ENCODE measurements at places on chromosomes 1 and 21. TPM values are rescaled to one million over a fixed set of nuclear protein-coding genes. Genes with fewer than 3 reads are reported as not detected.

The RSPH1 gene
- not detected for total RNA-seq

The FBXO28 gene
- total RNA-seq, result 39.2 TPM

The CDA gene
- 15.0 TPM for total RNA-seq

The SDC3 gene
- 23.8 TPM for total RNA-seq

The PODN gene
- not detected for total RNA-seq

The NGF gene
- total RNA-seq, result 0.84 TPM

The GPATCH2 gene
- total RNA-seq, result 8.1 TPM

The NCF2 gene
- total RNA-seq, result 4.4 TPM

The TRIM62 gene
- 2.7 TPM for total RNA-seq

The BARHL2 gene
- not detected for total RNA-seq

The HTR1D gene
- total RNA-seq, result 9.1 TPM

The STRIP1 gene
- 29.8 TPM for total RNA-seq

The GJA9 gene
- total RNA-seq, result not detected

The CHIA gene
- total RNA-seq, result not detected

The DCST1 gene
- 0.17 TPM for total RNA-seq

The GUCA2B gene
- not detected for total RNA-seq

The NBPF6 gene
- not detected for total RNA-seq

The PTGER3 gene
- total RNA-seq, result 0.07 TPM

The SH3D21 gene
- total RNA-seq, result 2.6 TPM

The ZNF593OS gene
- total RNA-seq, result not detected

The EPHX1 gene
- 8.4 TPM for total RNA-seq

The TP73 gene
- total RNA-seq, result 0.27 TPM

The INKA2 gene
- total RNA-seq, result 0.73 TPM

The VWA5B1 gene
- total RNA-seq, result not detected

The SRGAP2B gene
- 34.9 TPM for total RNA-seq

The SLC6A9 gene
- total RNA-seq, result 4.1 TPM

The OXCT2 gene
- total RNA-seq, result not detected

The SLC35F3 gene
- total RNA-seq, result 7.3 TPM

The NUDT4B gene
- total RNA-seq, result 14.6 TPM

The LIPI gene
- total RNA-seq, result not detected

The HES5 gene
- not detected for total RNA-seq

The C1orf94 gene
- total RNA-seq, result 0.37 TPM

The TEKT2 gene
- total RNA-seq, result not detected

The OPTC gene
- not detected for total RNA-seq

The PBX1 gene
- 0.17 TPM for total RNA-seq

The CATSPERE gene
- total RNA-seq, result not detected

The ETV3L gene
- not detected for total RNA-seq

The HMCN1 gene
- total RNA-seq, result 0.07 TPM

The NOTCH2 gene
- total RNA-seq, result 78.5 TPM

The SLC2A5 gene
- not detected for total RNA-seq

The CFH gene
- 0.60 TPM for total RNA-seq

The NFIA gene
- 3.4 TPM for total RNA-seq

The GPR25 gene
- total RNA-seq, result not detected

The A3GALT2 gene
- not detected for total RNA-seq

The IGSF9 gene
- 1.2 TPM for total RNA-seq

The ADCY10 gene
- total RNA-seq, result not detected

The HFM1 gene
- total RNA-seq, result 0.20 TPM

The PPIAL4G gene
- not detected for total RNA-seq

The AGMAT gene
- not detected for total RNA-seq

The PLA2G2F gene
- total RNA-seq, result not detected

The ADAMTS1 gene
- 0.07 TPM for total RNA-seq

The FNDC5 gene
- 1.4 TPM for total RNA-seq

The SPRR1B gene
- not detected for total RNA-seq
